ENCODE measurements at places on chromosomes 1 and 21. TPM values are rescaled to one million over a fixed set of nuclear protein-coding genes. Genes with fewer than 3 reads are reported as not detected.

Gene LAX1
- not detected for polyA plus RNA-seq

Gene GJB3
- polyA plus RNA-seq, result not detected

Gene COL8A2
- polyA plus RNA-seq, result not detected

Gene ERVH48-1
- 0.20 TPM for polyA plus RNA-seq

Gene C1orf87
- polyA plus RNA-seq, result not detected

Gene TOMM20
- polyA plus RNA-seq, result 165 TPM

DNA sequence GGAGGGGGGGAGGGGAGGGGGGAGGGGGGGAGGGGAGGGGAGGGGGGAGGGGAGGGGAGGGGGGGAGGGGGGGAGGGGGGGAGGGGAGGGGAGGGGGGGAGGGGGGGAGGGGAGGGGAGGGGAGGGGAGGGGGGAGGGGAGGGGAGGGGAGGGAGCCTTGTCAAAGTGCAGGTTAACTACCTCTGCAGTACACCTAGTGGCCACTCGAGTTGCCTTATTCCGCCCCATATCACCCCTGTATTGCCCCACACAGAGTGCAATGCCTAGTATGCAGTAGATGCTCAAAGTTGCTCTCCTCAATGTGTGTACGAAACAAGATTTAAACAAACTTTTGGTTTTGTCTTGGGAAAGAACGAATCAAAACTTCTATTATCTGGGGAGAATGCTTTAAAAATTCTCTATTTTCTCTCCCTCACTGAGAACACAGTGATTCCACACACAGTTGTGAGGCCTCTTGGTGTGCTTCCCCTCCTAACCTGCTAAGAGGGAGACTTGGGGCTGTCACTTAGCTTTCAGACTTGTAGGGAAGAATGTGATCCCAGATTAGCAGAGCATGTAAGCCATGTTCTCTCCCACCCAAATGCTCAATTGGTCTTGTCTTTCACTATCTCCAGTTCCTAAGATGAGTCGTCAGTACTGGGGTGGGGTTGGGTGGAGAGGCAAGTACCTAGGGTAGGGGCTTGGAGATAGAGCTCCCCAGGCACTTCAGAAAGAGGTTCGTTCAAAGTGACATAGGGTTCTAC is 79.7 kb upstream of the MAP10 start:
- no peak for DNase-seq

GRCh38 chr1:204356997-204357396 is 2.7 kb downstream of the PLEKHA6 start:
- DNase-seq, result no peak

GRCh38 chr1:2594001-2594640 is 7.5 kb downstream of the PRXL2B start:
- DNase-seq, result no peak

DNA sequence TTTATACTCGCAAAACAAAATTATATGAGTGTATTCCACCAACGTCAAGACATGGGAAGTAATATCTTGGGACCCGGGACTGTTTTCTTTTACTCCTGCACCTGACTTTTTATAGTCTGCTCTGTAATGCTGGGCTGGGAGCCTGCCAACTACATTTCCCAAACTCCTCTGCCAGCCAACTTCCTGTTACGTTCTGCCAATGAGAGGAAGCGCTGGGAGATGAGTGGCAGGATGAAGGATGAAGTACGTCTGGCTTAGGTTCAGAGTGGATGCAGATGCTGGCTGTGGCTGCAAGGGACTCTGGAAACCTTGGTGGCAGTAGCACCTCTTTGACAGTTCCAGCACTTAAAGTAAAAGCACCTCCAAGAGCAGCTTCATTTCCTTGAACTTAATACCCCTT is 59.6 kb downstream of the USP24 start:
- no peak for DNase-seq

GRCh38 chr1:37486680-37487618 is 12.6 kb downstream of the ZC3H12A start:
- peak; percentile 85 for DNase-seq

DNA sequence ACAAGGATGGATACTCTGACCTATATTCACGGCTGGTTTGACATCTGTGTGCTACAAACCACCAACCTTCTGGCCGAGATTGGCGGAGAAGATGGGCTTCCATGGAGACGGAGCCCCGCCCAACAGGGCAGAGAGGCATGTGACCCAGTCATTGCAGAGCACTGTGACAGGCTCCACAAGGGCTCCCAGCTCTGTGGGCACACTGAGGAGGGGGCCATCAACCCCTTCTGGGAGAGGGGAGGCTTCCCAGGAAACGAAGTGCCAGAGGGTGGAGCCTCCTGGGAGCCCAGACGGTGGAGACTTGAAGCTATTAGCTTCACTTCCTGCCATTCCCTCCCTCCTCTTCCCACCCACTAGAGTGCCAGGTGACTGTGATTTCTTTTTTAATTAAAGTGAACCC is 71.6 kb upstream of the IFFO2 start:
- no peak for DNase-seq

GRCh38 chr1:33470495-33471012 is 1.9 kb upstream of the ZSCAN20 start:
- peak; percentile 77 for DNase-seq

- no peak for DNase-seq
Measured at GRCh38 chr1:167922611-167923074, 8.7 kb upstream of the ADCY10 start.

DNA sequence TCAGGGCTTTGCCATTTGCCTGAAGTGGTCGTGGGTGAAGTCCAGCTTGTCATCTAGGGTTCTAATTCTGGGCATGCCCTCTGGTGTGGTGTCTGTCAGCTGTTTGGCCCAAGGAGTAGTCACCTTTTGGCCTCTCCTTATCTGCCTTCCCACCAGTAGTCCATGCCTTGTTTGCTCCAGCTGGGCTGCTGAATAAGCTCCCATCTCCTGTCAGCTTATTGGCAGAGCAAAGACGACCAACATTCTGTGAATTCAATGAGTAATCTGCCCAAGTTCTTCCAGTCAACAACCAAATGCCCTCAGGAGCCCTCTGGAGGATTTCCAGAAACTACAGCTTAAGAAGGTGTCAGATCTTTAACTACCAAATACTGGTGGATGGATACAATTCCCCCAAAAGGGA is 7.0 kb downstream of the BCAN start:
- no peak for DNase-seq

GRCh38 chr1:65698590-65698989 is 94.1 kb upstream of the PDE4B start:
- no peak for DNase-seq

DNA sequence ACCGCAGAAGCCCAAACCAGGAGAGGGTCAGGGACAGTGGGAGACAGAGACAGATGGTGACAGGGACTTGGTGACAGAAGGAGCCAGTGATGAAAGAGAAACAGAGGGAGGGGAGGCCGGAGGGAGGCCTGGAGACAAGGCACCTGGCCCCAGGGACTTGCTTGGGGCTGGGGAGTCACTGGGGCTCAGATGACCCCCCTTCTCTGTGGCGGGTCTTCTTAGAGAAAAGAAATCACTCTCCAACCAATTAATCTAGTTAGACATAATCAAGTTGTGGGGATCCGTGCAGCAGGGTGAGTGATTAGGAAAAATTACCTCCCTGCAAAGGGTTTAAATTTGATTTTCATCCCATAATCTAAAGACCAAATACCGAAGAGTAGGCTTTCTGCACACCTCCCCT is 519.8 kb downstream of the PTPRU start:
- no peak for DNase-seq

All from K562 (cell line).